Cortex of kidney (tissue), 1 donor: ENCODE measurements at places on chromosomes 2 and 18.

DNA sequence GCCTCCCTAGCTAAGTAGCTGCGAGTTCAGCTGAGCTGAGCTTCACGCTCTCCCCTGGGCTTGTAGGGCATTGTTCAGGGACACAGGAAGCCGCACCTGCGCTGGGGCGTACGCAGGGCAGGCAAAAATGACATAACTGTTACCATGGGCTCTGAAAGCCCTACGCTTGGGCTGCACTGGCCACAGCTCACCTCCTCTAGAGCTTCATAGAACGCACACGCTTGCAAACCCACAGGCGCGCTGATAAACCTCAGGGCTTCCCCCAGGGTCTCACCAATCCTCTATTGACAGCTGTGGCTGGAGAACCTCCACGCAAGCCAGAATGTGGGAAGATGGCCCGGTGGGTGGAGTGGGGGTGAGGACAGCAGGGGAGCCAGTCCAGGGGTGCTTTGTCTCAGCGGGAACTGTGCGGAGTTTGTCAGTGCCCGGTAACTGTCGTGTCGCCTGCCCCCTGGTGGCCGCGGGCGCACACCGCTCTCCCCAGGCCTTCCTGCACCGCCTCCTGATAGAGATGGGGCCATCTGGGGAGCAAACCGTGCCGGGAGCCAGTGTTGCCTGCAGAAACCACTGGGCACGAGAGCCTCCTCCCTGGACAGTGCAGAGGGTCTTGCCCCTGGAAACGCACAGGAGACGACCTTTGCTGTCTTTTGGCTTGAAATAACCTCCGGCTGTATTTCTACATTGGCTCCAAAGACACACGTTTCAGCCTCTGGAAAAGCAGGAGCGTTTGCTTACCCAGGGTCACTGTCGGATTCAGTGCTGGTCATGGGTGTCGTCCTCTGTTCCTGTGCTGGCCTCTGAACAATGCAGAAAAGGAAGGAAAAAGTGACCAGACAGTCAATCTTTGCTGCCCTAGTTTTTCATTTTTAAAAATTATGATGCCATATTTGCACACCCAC is 17.0 kb upstream of the CIDEA start:
- no peak for DNase-seq

GRCh38 chr2:120291401-120292311 is 39.0 kb downstream of the RALB start:
- DNase-seq: no peak

- DNase-seq: no peak
Observed at GRCh38 chr2:58796239-58796910, 555.2 kb upstream of the FANCL start.

GRCh38 chr18:78558948-78559347 is 420.7 kb upstream of the SALL3 start:
- no peak for DNase-seq

DNA sequence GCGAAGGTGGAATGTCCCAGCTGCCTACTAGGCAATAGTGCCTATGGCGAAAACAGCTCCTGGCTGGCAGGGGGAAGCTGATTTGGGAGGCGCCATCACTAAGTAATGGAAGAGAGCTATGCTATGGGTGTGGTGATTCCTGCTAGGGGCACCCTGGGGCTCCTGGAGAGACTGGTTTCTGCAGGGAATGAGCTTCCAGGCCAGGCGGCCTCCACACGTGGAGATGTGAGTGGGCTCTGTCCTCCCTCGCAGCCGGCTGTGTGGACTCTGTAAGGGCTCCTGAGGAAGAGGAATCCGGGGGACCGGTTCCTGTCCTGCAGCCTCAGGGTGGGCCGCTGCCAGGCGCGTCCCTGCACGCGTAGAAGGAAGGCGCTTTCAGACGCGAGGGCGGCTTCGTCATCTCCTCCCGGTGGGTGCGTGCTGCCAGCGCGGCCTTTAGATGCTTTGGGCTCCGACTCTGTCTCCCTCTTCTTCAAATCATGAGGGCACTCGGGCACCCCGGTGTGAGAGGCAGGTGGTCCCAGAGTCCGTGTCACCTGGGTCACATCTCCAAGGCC is 55.5 kb upstream of the ANKRD62 start:
- DNase-seq: no peak

GRCh38 chr2:216932863-216933548 is 73.1 kb upstream of the TNP1 start:
- no peak for DNase-seq

DNA sequence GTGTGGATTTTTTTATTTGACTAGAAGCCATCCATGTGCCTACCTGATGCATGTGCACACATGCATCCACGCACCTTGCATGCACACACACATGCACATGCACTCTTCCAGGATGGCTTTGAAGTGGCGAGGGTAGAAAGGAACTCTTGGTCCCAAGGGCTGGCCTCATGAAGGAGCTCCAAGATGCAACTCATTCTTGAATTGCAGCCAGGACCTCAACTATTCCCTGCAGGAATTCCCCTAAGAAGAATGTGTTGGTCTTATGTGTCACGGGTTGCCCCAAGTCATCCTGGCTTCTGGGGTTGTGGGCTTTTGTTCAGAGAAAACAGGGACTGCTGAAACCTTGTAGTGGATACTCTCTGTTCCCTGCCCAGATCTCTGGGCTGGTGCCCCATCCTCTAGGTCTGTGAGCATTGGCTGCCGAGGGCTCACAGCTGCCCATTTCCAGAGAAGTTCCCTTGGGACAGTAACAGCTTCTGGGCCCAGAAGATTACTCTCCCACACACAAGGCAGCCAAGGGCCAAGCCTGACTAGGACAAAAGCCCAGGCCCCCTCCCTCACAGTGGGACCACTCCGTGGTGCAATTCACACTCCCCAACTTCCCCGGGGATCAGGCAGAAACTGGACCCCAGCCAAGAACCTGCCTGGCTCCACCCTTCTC is 137.6 kb downstream of the COPS8 start:
- no peak for DNase-seq

DNA sequence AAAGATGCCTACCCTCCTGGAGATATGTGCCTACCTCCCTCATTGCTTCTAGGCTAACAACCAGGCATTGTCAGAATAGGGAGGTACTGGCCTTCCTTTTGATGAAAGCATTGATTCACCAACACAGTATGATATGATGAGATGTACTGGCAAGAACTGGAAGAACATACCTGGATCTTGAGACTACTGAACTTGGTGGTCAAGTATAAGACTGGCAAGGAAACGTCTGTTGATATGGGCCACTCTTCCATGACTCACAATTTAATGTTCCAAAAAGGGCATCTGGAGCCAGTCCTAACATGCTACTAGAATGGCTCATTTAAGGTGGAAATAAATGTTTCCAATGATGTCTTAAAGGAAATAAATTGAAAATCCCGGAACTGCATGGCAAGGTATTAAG is 18.1 kb downstream of the DTNB start:
- DNase-seq: no peak

- no peak for DNase-seq
Observed at GRCh38 chr2:190139371-190139770, 76.8 kb upstream of the MSTN start.

- no peak for DNase-seq
Observed at GRCh38 chr2:85015653-85016360, 44.8 kb downstream of the KCMF1 start.
